Activated CD8-positive, alpha-beta memory T cell treated with anti-CD3 and anti-CD28 coated beads for 1 hour (primary cell): ENCODE measurements at places on chromosomes 12 and 14.
A peak's percentile ranks its signal among the peaks of the same experiment; 100 is the strongest.

DNA sequence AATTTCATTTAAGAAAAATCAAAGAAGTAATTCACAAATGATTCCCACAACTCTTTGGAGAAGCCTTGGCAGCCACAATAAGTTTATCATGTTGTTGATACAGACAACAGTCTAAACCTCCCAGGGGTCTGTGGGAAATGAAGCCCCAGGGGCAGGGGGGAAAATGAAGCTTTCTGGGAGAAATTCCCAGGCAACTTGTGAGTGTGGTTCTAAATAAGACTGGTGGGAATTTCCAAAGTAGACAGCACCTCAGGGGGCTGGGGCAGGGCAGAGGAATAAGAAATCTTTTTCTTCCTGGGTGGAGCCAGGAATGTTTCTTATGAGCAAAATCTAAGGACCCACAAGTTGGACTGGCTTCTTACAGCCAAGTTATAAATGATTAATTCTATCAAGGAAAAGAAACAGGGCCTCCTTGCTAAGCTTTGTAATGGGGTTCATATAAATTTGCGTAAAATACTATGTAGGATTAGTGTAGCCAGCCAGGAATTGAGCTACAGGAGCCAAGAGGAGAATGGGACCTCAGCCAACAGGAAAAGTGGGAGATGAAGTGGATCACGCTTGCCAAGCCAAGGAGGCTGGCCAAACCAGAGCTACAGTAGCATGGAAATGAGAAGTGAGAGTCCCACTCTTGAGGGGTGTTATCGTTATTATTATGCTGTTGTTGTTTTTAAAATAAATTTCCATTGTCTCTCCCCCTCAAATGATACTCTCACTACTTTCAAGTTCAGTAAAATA lies 182.9 kb upstream of the FAR2 start:
- no peak for DNase-seq

GRCh38 chr12:51972849-51973273 lies 21.4 kb downstream of the ACVR1B start:
- no peak for DNase-seq

DNA sequence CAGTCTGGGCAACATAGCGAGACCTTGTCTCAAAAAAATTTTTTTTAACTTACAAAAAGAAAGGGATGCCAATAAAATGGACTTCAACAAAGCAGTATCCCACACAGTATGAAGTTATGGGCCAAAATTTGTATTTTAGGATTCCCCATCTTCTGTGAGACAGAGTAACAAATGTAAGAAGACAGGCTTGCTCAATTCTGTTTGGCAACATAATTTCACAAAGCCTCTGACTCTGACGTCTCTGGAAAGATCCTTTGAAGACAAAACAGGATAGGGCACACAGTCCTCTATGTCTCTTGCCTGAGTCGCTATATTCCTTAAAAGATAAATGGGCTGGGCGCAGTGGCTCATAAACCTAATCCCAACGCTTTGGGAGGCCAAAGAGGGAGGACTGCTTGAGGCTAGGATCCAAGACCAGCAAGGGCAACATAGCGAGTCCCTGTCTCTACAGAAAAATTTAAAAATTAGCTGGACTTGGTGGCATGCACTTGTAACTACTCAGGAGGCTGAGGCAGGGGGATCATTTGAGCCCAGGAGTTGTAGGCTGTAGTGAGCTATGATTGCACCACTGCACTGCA lies 1.1 kb upstream of the HOMEZ start:
- DNase-seq, result no peak

GRCh38 chr14:44657696-44658388 lies 150.8 kb upstream of the FSCB start:
- DNase-seq, result no peak

DNA sequence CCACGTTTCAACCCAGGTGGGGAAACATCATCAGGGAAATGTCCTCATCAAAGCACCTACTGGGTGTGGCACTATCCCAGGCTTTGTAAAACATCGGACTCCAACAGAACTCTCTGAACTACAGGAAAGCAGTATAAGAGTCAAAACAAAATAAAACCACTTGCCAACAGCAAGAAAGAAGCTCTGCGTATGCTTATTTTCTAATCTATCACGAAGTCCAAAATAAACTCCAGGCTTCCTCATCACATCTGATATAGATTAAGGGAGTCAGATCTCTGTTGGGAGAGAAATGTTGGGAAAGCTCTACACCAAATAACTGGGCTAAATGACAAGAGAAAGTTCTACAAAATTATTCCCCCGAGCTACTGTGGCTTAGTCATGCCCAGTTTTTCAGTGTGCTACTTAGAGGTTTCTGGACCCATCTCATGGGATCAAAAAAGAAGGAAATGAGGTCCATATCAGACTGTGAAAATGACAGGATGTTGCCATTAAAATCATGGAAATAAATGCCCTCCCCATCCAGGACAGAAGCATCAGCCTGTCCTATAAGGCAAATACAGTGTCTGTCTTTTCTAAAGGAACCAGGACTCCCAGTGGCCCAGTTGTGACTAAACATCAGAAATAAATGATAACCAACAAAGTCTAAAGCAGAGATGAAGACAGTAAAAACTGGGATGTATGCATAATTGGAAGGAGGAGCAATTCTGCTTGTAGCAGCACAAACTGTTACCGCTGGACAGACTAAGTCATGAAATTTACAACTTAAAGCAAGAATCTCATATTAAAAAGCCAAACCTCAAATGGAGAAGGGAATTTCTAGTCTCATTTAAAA lies 149.5 kb downstream of the STXBP6 start:
- no peak for DNase-seq

- no peak for DNase-seq
Observed at GRCh38 chr12:9079082-9079481, 36.6 kb downstream of the A2M start.

GRCh38 chr12:120708651-120709050 lies 1.6 kb upstream of the UNC119B start:
- DNase-seq, result no peak

DNA sequence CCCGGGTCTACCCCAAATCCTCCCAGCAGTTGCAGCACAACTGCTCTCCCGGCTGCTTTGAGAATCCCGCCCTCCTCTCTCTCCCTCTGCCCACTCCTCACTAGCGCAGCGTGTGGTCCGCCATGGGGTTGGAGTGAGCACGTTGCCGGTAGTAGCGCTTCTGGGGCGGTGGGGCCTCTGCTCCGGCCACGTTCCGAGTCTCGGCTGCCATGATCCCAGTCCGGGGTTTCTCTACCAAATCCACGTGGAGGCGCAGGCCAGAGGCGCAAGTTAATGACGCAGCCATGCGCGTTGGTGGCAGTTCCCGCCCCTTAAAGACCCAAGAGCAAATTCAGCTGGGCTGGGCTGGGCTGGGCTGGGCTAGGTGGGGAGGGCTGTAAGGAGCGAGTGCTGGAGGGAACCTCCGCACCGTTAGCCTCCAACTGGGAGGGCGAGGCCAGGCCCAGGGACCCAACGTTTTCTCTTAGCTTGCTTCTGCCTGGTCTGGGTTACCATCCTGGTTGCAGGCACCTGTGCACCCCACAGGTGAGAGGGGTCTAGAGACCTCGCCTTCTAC lies at the start of gene METTL1:
METTL1 (minus strand) TSS at position 233 of the 556 bp plus-strand sequence; CDS start at position 211, 22 bp downstream.
- DNase-seq, result peak; percentile 77

- no peak for DNase-seq
Observed at GRCh38 chr14:21240417-21240816, 28.8 kb downstream of the HNRNPC start.

DNA sequence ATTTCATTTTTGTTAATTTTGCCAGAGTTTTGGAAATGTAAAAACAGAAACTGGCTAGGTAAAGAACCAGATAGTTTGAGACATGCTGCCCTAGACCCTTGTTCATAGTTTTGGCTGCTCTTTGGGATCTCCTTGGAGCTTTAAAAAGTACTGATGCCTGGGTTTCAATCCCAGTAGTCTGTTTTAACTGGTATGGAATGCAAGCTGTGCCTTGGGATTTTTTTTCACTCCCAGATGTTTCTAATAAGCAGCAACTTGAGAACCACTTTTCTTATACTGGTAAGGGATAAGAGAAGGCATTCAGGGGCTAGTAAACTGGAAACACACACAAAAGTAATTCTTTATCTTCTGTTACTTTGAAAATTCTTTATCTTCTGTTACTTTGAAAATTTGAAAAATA lies 18.8 kb downstream of the SLC35F4 start:
- no peak for DNase-seq

DNA sequence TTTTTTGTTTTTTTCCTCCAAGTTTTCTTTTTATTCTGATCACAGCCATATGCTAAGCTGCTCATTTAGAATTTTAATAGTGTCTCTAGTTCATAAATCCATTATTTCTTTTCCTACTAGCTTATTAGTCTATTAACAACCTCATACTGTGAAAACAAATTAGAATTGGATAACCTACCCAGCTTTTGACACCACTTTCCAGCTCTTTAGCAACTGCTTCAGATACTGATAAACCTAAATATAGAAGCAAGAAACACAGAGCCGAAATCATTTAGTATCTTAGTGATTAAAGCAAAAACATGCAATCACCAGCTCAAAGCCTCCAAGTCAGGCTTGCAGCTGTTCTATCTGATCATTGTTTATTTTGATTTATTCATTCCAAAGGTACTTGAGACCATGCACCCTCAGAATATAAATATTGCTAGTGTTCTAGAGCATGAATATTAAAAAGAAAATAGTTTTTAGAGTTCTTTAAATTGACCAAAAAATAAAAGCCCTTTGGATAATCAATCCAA lies 121.5 kb downstream of the STXBP6 start:
- no peak for DNase-seq

DNA sequence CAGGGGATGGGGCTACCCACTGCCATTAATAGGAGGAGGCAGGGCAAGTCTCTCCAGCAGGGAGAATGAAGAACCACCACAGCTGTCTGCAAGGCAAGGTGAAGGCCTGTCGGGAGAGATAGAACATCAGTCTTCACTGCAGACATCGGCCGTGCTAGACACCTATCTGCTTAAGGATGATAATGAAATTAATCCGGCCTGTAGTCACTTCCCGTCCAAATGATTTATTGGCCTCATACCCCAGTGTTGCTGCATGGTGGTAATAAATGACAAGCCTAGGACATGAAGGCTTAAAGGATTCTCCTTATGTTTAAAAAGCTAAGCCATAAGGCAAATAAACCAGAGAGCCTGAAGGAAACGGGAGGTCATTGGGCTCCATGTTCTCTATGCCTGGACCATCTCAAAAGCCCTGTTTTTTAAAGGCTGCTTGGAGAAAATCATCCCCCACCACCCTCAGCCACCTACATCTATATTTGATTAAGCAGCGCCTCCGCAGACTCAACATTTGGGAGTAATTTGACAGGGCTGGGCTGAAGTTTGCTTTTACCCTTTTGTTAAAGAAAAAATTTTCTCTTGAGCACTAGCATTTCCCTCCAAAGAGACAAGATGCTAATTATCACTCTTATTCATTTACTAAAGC lies 137.7 kb downstream of the PLXNC1 start:
- DNase-seq, result no peak
